Hematopoietic multipotent progenitor cell treated with erythropoietin and hydrocortisone succinate and interleukin-3 and kit ligand, for 8 days (in vitro differentiated cells): ENCODE measurements at places on chromosomes 13 and 19.

DNA sequence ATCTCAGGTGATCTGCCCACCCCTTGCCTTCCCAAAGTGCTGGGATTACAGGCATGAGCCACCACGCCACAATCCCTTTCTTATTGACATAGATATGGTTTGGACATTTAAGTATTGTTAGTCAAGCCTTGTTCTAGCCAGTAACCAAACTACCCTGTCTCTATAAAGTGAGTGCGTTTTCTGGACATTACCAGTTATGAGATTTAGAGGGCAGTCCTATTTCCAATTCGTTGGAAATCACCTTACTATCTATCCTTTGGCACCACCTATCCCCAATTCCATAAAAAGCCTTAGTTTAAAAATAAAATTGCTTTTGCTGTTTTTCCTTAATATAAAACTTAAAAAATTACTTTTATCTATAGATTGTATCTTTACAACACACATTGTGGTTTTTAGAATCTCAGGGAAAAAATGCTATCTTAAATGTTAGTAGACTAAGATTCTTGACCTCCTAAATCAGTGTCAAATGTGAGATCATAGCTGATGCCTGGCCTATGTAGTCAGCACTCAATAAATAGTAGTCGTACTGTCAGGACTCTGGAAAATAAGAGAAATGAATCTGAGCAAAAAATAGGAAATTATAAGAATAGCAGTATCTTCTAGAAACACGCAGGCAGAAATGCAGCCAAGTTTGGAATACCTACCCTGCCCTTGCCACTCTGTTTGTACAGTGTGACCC lies 57.0 kb downstream of the NUFIP1 start:
- no peak for DNase-seq

DNA sequence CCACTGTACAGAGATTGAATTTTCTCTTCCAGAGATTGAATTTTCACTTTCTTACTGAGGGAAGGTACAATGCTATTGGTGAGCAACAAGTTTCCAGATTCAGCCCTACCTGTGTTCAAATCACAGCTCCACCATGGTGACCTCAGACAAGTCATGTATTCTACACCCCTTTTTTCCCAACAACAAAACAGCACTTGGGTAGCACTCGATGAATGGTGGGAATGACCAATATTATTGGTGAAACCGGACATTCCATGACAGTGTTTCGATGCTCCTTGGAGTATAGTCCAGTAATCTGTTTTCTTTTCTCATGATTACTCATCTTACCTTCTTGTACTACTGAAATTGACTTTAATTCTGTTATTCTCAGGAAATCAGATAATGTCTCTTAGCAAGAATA lies 266.2 kb upstream of the SOX21 start:
- DNase-seq = no peak

DNA sequence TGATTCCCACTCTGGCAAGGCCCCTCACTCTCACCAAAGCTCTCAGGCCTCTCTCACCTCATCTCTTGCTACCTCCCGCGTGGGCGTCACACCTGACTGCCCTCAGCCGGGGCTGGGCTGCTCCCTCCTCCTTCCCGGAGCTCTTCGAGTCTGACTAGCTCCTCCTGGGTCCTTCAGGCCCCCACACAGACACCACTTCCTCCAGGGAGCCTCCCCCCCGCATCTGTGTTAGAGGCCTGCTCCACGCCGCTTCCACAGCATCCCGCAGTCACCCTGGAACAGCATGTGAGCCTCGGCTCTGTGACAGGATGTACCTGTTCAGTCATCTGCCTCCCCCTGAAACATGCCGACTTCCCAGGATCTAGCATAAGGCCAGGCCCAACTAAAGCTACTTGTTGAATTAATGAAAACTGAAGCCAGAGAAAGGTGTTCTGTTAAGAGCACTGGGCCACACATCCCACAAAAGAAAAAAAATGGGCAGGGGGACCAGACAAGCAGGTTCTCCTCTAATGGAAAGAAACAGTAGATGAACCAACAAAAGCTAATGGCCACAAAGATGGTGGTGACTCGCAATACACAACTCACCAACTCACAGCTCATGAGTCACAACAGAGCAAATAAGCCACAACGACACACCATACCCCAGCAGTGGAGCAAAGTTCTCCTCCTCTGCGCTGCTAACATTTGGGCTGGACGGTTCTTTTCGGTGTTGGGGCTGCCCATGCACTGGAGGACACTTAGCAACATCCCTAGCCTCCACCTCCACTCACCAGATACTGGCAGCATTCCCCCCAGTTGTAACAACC lies 3.0 kb downstream of the PPP6R1 start:
- peak; percentile 33 for DNase-seq

DNA sequence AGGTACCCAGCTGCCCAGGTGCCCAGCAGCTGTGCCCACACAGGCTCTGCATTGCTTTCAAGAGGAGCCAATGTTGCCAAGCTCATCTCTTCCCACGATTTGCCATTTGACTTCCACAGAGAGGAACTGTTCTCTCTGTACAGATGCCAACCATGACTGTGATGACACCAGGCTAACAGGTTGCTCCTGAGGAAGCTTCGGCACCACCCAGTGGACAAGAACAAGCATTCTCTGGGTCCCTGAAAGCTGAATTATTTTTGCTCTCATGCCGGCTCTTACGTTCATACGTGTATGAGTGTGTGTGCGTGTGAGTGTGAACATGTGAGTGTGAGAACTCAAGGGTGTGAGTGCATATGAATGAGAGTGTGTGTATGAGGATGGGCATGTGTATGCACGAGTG lies 535.2 kb downstream of the LIG4 start:
- DNase-seq = no peak

DNA sequence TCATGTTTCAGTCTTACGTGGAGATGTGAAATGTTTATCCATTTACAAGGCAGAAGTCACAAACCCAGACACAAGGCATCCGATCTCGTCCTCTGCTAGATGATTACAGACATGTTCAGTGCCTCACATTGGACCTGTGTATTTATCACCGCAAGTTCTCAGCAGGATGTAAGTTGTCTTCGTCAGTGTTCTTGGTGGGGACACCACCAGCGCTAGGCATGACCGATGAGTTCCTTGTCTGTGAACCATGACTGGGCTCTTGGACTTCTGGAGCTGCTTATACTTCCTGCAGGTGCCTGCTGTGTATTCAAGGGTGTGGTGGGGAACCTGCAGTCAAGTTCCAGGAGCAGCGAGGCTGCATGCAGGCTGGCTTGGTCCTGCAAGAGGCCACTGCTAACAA lies 105.4 kb downstream of the URI1 start:
- no peak for DNase-seq

DNA sequence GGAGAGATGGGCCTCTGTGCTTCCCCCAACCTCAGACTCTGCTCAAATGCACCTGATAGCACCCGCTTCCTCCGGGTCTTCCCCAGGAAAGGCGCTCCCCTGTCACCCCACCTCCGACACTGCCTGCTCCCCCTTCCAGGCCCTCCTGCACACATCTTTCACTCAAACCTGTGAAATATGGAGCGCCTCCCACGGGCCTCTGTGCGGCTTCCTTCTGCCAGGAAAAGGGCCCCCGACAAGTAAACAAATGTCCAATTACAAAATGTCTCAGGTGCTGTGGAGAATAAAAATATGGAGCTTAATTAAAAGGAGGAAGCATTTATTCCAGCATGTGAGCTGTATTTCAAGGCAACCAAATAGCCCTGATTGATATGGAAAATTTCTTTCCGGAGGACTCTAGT lies 15.6 kb upstream of the CCNE1 start:
- no peak for DNase-seq

DNA sequence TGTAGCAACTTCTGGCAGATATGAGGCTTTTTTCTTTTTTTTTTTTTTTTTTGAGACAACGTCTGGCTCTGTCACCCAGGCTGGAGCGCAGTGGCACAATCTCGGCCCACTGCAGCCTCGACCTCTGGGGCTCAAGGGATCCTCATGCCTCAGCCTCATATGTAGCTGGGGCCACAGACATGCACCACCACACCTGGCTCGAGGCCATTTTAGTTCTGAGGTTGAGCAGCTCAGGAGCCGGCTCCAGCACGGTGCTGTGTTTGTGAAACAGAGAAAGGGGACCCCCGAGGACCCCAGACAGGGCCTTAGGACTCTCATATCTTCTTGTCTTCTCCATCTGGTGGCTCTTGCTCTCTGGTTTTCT lies 3.4 kb upstream of the FLT3LG start:
- DNase-seq = no peak

DNA sequence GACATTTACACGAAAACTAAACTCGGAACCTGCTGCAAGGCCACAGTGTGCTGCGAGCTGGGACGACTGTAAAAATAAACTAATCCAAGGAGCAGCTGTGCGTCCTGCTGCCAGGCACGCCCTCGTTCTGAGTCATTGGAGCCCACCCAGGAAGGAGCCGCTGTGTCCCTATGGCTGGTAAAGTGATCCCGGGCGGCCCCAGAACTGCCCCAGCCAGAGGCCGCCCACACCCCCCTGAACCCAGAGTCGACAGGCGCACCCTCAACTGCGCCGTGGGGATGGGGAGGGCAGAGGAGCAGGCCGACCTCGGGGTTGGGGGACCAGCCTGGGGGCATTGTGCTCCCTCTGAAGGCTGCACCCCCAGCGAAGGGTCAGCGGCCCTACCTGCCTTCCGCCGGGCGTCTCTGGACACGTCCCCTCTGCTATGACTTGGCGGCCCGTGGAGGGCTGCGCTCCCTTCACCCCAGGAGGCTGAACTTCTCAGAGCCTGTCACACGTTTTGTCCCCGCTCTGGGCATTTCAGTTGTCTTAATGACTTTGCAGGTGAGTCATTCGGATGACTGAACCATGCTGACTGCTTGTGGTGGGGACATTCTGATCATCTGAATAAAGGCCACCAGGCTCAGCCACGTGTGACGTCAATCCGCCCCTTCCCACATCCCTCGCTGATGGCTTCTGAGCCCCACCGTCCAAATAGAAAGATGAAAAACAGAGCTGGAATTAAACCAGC lies 42.7 kb downstream of the ADPRHL1 start:
- DNase-seq = no peak

DNA sequence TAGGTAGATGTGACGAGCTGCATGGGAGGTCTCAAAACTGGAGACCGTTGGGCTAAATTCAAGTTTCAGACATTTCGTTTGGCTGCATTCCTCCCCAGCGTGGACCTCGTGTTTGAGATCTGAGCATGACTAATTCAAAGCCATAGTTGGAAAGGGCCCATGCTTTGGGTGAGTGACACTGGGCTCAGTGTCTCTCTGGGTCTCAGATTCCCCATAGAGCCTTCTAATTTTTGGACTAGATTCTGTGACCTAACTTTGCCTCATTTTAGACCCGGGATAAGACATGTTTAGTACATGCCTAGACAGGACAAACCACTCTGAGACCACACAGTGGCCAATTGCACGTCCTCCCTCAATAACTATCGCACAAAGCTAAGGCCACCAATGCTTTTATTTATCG lies 16.6 kb downstream of the CKM start:
- no peak for DNase-seq

- no peak for DNase-seq
Observed at GRCh38 chr19:16115301-16116039, 3.8 kb downstream of the RAB8A start.

GRCh38 chr13:91158017-91158395 lies 189.5 kb upstream of the MIR17HG start:
- no peak for DNase-seq

DNA sequence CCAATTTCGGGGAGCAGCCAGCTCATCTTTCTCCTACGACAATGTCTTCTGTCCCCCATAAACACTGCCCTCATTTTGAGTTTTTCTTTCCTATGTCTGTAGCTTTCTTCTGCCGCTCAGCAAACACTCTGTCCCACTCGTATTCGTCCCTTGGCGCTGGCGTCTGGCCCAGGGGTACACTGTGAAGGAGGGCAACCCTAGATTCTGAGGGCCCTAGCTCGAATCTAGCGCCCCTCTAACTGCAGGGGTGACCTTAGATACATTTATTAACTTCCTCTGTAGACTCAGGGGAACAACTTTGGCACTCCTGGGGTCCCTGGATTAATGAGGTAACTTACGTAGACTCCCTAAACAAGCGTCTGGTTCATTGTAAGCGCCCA lies 677 bp upstream of the LRCH1 start:
- DNase-seq = no peak

DNA sequence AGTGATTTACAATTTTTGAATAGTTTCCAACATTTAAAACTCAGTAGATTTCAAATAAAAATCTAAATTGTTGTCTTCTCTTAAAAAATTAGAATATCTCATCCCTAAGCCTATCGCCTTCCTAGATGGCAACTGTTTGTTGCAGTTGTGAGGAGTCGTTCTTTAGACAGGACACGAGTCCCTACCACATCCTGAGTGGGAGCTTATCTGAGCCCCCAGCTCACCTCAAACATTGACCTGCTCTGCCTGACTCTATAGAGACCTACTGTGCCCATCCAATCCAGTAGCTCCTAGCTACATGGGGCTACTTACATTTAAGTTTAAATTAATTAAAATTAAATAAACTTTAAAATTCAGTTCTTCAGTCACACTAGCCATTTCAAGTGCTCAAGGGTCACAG lies 434.7 kb downstream of the FOXO1 start:
- DNase-seq = no peak

GRCh38 chr13:40671956-40672764 lies 5.7 kb upstream of the FOXO1 start:
- DNase-seq = peak; percentile 96

- DNase-seq = no peak
Observed at GRCh38 chr13:75841905-75842304, 205.8 kb downstream of the LMO7 start.

GRCh38 chr13:101452519-101453485 lies at the start of gene ITGBL1:
Gene ITGBL1, plus strand, starts transcription at chr13:101452675. Its CDS starts 159 bp downstream, at chr13:101452834.
- no peak for DNase-seq

- no peak for DNase-seq
Observed at GRCh38 chr19:50500753-50501151, 10.2 kb downstream of the JOSD2 start.

DNA sequence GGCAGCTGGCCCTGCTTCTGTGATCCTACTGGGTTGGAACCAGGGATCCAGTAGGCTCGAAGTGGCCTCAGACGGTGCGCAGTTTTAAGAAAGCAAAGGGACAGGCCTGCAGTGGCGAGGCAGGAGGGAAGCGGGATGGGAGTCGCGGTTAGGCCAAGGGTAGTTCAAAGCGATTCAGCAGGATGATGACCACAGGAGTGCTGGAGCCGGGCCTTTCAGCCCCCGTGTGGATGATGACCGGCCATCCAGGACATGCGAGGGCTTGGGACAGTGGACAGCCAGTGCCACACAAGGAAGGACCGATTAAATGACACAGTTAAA lies 854 bp downstream of the RNASEH2B start:
- DNase-seq = peak; percentile 59
